A549 treated with Mapracorat at 1 μM for 4 hours (cell line): ENCODE measurements at places on chromosomes 5 and 9. TPM values are rescaled to one million over a fixed set of nuclear protein-coding genes. Genes with fewer than 3 reads are reported as not detected.

The GMCL2 gene
- total RNA-seq: not detected in 5 replicates

The SLCO6A1 gene
- total RNA-seq: not detected in 5 replicates

The PTGDS gene
- total RNA-seq: 0.44 to 0.61 TPM (median 0.47 TPM) in 4 of 5 replicates, not detected in the other

The GAS1 gene
- 0.05 to 0.10 TPM (median 0.08 TPM) in 4 of 5 replicates, not detected in the other for total RNA-seq

The ICE1 gene
- 18.2 to 24.8 TPM (median 22.7 TPM) in 5 replicates for total RNA-seq

The DIRAS2 gene
- 0.06 to 0.13 TPM in 2 of 5 replicates, not detected in the others for total RNA-seq

The ACOT12 gene
- total RNA-seq: 0.23 TPM in 1 of 5 replicates, not detected in the others

The MEF2C gene
- 0.02 TPM in 1 of 5 replicates, not detected in the others for total RNA-seq

The QRFP gene
- total RNA-seq: not detected in 5 replicates

The ZBTB6 gene
- total RNA-seq: 4.8 to 5.4 TPM (median 5.0 TPM) in 5 replicates

The NLN gene
- 51.2 to 70.0 TPM (median 63.1 TPM) in 5 replicates for total RNA-seq

The CCDC152 gene
- not detected in 5 replicates for total RNA-seq

The LRRC26 gene
- total RNA-seq: 0.59 to 2.0 TPM (median 1.8 TPM) in 5 replicates

The SMC5 gene
- 11.5 to 16.7 TPM (median 15.3 TPM) in 5 replicates for total RNA-seq

The KCNV2 gene
- total RNA-seq: not detected in 5 replicates

The BAAT gene
- 0.23 to 0.45 TPM (median 0.35 TPM) in 5 replicates for total RNA-seq

The PCDHB14 gene
- 0.05 to 0.21 TPM (median 0.14 TPM) in 5 replicates for total RNA-seq

The SPARC gene
- 15.1 to 25.0 TPM (median 18.8 TPM) in 5 replicates for total RNA-seq

The GABRA6 gene
- total RNA-seq: not detected in 5 replicates

The PCDHGB7 gene
- 0.05 to 0.10 TPM (median 0.07 TPM) in 3 of 5 replicates, not detected in the others for total RNA-seq

The MEGF10 gene
- not detected in 5 replicates for total RNA-seq

The BRD9 gene
- 36.9 to 42.0 TPM (median 40.6 TPM) in 5 replicates for total RNA-seq

The PRUNE2 gene
- total RNA-seq: 0.26 TPM in 1 of 5 replicates, not detected in the others

The CRHBP gene
- total RNA-seq: 0.13 TPM in 1 of 5 replicates, not detected in the others

The TEX48 gene
- not detected in 5 replicates for total RNA-seq

The GZMA gene
- total RNA-seq: not detected in 5 replicates

The IFNK gene
- not detected in 5 replicates for total RNA-seq

The GPX8 gene
- 30.9 to 38.0 TPM (median 34.0 TPM) in 5 replicates for total RNA-seq

The GLIPR2 gene
- 7.9 to 10.6 TPM (median 9.4 TPM) in 5 replicates for total RNA-seq

The GRXCR2 gene
- total RNA-seq: not detected in 5 replicates

The CDC25C gene
- 8.2 to 11.9 TPM (median 10.5 TPM) in 5 replicates for total RNA-seq

The SEC24A gene
- total RNA-seq: 11.3 to 15.7 TPM (median 13.4 TPM) in 5 replicates

The ORM2 gene
- total RNA-seq: not detected in 5 replicates

The NEUROG1 gene
- total RNA-seq: not detected in 5 replicates

The HMMR gene
- 21.3 to 28.0 TPM (median 25.2 TPM) in 5 replicates for total RNA-seq

The SPATA6L gene
- total RNA-seq: 1.6 to 2.5 TPM (median 2.4 TPM) in 5 replicates

The DAP gene
- 55.1 to 59.9 TPM (median 57.1 TPM) in 5 replicates for total RNA-seq

The TMEM141 gene
- total RNA-seq: 58.1 to 77.3 TPM (median 76.6 TPM) in 5 replicates

The CDKN2A gene
- not detected in 5 replicates for total RNA-seq

The CARTPT gene
- total RNA-seq: not detected in 5 replicates

The MARCOL gene
- total RNA-seq: not detected in 5 replicates

The SECISBP2 gene
- total RNA-seq: 18.0 to 19.6 TPM (median 19.4 TPM) in 5 replicates

The ADAMTS12 gene
- total RNA-seq: 6.2 to 7.9 TPM (median 7.3 TPM) in 5 replicates

The GPR150 gene
- 0.14 to 0.29 TPM (median 0.15 TPM) in 4 of 5 replicates, not detected in the other for total RNA-seq

The PTPRD gene
- 0.07 to 0.44 TPM (median 0.36 TPM) in 5 replicates for total RNA-seq

The GPRIN1 gene
- 7.4 to 9.6 TPM (median 9.1 TPM) in 5 replicates for total RNA-seq

The ANKRD55 gene
- 0.06 TPM in 1 of 5 replicates, not detected in the others for total RNA-seq

The PTRH1 gene
- total RNA-seq: 13.2 to 21.4 TPM (median 18.8 TPM) in 5 replicates

The SH3GL2 gene
- 0.05 to 0.08 TPM (median 0.07 TPM) in 3 of 5 replicates, not detected in the others for total RNA-seq

The OGN gene
- total RNA-seq: not detected in 5 replicates

The FAM153A gene
- total RNA-seq: not detected in 5 replicates

The SPIN1 gene
- 34.3 to 40.3 TPM (median 39.1 TPM) in 5 replicates for total RNA-seq
